ENCODE measurements at places on chromosomes 4 and X.

- no peak for DNase-seq
Observed at GRCh38 chr4:21457086-21457840, 491.3 kb downstream of the KCNIP4 start.

DNA sequence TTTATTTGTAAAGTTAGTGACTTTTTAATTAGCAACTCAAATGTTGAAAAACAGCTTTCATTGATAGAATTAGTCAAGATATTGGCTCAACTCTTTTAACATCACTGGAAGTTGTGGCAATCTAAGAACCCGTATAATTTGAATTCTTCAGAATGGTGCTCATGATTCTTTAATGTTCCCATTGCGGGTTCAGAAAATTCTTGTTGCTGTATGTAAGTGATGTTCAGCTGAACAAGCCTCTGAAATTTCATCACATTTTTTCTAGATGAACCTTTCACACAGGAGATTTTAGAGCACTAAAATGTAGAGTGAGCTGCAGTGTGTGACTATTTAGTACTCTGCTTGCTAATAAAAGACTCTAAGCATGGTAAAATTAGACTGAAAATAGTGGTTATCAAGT lies 1317.7 kb downstream of the FSTL5 start:
- no peak for DNase-seq

DNA sequence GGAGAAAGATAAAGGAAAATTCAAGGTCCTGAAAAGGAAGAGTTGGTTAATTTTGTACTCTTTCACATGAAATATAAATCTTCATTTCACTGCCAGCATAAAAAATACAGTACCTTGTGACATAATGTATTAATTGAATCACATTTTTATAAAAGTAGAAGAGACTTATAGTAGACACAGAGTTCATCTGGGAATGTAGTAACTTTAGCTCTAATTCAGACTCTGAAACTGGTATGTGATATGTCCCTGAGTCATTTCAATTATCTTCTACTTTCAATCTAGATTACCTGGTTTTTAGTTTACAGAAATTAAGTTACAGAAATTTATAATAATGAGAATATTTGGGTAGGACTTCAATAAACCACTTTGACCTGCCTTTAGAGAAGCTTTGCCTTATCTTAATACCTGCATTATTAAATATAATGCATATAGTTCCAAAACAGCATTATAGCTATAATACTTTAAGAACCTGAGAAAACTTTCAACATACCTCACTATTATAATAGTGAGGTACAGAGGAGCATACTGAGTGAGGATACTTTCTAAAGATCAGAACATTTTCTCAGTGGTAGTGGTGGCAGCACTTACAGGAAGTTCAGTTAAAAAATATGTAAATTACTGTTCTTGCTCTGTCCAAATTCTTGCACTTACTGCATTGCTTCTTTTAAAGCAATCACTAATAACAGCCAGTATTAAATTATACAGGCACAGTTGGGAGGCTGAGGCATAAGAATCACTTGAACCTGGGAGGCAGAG lies 11.2 kb downstream of the NEK1 start:
- DNase-seq, result no peak

DNA sequence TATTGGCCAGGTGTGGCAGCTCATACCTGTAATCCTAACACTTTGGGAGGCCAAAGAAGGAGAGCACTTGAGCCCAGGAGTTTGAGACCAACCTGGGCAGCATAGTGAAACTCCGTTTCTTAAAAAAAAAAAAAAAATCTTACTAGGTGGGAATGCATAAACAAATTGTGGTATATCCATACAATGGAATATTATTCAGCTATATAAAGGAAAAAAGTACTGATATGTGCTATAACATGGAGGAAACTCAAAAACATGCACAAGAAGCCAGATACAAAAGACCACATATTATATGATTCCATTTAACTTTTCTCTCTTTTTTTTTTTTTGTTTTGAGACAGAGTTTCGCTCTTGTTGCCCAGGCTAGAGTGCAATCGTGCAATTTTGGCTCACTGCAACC lies 13.5 kb upstream of the BCORL1 start:
- no peak for DNase-seq

- no peak for DNase-seq
Observed at GRCh38 chrX:80266979-80267378, 153.3 kb upstream of the TENT5D start.

GRCh38 chr4:24598025-24598424 lies 13.7 kb upstream of the DHX15 start:
- no peak for DNase-seq

- DNase-seq, result no peak
Observed at GRCh38 chr4:88029556-88029955, 22.1 kb downstream of the PKD2 start.

GRCh38 chr4:39937683-39938268 lies 39.9 kb downstream of the PDS5A start:
- no peak for DNase-seq

GRCh38 chr4:131251321-131251720 lies 1897.8 kb upstream of the PCDH10 start:
- DNase-seq, result no peak

DNA sequence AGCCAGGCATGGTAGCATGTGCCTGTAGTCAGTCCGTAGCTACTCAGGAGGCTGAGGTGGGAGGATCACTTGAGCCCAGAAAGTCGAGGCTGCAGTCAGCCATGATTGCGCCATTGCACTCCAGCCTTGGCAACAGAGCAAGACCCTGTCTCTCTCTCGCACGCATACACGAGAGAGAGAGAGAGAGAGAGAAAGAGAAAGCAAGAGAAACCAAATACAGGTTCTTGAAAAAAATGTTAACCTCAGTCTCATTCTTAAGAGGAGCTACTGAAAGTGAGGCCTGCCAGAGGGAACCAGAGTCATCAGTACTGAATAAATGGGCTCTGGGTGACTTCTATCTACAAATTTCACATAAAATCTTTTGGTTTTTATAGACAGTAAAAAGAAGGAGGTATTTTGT lies 42.9 kb downstream of the KIAA0232 start:
- no peak for DNase-seq

GRCh38 chrX:42934020-42934726 lies 156.2 kb upstream of the PPP1R2C start:
- no peak for DNase-seq

GRCh38 chr4:12723849-12724447 lies 760.2 kb downstream of the RAB28 start:
- no peak for DNase-seq

- DNase-seq, result no peak
Observed at GRCh38 chrX:1909419-1910206, 294.8 kb downstream of the ASMT start.

- no peak for DNase-seq
Observed at GRCh38 chr4:18297684-18298083, 276.1 kb upstream of the LCORL start.

DNA sequence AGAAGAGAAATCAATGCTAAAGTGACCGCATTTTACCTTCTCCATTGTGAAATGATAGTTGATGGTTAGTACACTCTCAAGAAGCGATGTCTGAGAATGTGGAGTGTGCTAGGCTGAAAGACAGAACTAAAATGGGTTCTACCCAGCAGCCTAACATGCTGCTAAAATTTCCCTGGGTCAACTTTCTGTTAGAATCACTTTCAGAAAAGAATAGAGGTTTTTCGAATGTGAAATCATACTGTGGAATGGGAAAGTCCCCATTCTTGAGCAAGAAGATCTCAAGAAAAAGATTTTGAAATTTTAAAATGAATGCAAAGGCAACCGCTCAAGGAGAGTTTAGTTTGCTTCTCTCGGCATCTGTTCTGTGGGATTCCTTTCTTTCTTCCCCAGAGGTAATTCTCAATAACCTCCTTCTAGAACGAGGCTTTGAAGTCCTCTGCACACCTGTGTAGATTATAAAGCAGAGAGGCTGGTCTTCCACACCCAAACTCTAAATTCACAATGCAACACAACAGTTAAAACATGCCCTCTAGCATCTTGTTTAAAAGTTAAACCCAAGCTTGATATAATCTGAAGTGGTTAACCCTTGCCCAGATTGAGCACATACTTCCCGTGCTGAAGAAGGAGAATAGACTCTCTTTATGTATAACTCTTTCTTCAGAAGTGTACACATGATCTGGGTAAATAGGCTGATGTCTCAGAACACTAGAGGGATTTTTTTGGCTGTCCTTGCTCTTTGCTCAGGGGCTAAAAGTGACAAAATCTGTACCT lies 208.7 kb upstream of the KLF3 start:
- DNase-seq, result no peak

- DNase-seq, result no peak
Observed at GRCh38 chr4:26784207-26784865, 76.3 kb upstream of the STIM2 start.

- no peak for DNase-seq
Observed at GRCh38 chr4:112173593-112174558, 28.6 kb downstream of the FAM241A start.

- no peak for DNase-seq
Observed at GRCh38 chr4:184432127-184432922, 42.0 kb downstream of the IRF2 start.

- no peak for DNase-seq
Observed at GRCh38 chr4:88967883-88968331, 89.1 kb downstream of the FAM13A start.

DNA sequence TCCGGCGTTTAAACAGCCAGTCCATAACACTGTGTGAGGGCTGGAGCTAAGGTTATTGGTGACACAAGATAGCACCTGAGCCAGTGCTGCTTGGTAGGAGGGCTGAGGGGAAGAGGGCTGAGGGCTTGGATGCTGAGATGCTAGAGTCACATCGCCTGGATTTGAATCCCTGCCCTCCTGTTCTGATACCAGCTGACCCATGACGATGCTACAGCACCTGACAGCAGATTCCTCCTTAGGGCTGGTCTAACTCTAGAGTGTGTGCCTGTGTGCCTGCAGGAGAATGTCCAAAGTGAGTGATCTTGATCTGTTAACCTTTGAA lies 102.5 kb downstream of the PTTG2 start:
- DNase-seq, result no peak

DNA sequence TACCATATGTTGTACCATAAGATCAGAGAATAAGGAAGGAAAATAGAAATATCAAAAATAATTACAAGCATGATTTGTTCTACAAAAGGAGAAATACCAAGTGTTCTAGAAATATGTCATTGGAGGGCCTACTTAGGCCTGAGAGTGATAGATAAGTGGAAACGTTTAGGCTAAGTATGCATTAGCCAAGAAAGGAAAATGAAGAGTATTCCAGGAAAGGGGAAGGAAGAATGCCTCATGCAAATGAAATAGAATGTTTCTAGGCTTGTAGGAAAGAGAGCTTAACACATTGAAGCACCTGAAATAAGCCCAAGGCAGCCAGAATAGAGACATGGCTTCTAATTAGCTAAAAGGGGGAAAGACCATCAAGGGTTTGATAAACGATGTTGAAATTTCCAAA lies 595.7 kb upstream of the ATOH1 start:
- no peak for DNase-seq

- DNase-seq, result no peak
Observed at GRCh38 chr4:6095897-6096296, 77.7 kb upstream of the C4orf50 start.

- no peak for DNase-seq
Observed at GRCh38 chrX:152892999-152893891, 4.6 kb upstream of the ZNF185 start.

DNA sequence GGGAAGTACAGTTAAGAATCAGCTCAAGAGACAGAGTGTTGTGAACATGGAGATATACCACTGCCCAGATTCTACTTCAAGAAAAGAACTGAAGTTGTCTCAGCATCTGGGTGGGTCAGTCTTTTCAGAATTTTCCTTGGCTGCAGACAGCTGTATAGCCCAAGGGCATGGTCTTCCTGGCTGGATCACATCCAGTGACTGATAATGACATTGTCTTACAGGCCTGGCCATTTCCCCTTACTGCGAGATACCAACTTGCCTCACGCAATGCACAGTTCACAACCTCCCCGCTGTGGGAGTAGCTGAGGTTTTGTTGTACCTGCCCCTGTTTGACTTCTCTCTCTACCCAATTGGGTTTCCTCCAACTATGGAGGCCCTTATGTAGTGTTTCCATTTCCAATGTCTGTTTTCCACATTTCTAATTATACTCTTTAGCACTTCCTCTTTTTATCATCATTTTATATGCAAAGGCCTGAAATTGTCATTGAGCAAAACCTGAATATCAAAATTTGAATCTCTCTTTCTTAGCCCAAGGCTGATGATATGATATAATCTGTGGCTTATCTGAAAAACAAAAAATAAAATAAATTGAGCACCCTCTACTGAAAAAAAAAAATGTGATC lies 209.1 kb downstream of the NAF1 start:
- no peak for DNase-seq

- DNase-seq, result no peak
Observed at GRCh38 chr4:80006935-80007744, 65.9 kb downstream of the ANTXR2 start.

DNA sequence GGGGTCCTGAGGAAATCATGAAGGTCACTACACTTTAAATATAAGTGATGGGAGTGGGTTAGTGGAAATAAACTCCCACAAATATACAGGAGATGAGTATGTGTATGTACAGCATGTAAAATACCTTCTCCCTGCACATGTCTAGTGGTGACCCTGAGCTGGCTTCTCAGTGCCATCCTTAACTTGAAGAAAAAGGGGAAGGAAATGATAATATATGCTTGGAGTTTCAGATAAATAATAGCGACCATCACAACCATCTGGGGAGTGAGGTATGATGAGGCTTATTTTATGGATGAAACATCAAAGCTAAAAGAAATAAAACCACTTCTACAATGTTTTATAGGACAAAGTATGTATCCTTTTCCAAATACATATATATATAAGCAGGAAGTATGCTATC lies 41.0 kb upstream of the SORBS2 start:
- DNase-seq, result no peak

DNA sequence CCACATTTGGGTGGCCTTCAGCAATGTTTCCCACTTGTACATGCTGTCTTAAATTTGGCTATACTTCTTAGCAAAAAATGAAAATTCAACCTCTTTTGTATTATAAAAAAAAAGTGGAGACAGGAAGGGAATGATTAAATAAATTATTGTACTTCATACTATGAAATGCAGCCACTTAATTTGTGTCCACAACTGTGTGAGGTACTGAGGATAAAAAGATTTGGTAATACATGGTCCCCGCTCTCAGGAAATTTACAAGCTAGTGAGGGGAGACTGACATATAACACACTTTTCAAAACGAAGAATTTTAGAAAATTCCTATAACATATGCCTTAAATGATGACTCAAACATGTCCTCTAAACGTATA lies 105.0 kb downstream of the HNRNPD start:
- no peak for DNase-seq

- no peak for DNase-seq
Observed at GRCh38 chrX:2159861-2160260, 340.9 kb downstream of the DHRSX start.

- no peak for DNase-seq
Observed at GRCh38 chrX:19204636-19205035, 82.4 kb upstream of the ADGRG2 start.

- DNase-seq, result no peak
Observed at GRCh38 chr4:336893-337142, 796 bp upstream of the ZNF141 start.

Measured in activated CD4-positive, alpha-beta T cell treated with anti-CD3 and anti-CD28 coated beads, Interleukin-2, amount 50 U/mL, for 1 hour (primary cell).